ENCODE measurements at places on chromosomes 16 and 17.

DNA sequence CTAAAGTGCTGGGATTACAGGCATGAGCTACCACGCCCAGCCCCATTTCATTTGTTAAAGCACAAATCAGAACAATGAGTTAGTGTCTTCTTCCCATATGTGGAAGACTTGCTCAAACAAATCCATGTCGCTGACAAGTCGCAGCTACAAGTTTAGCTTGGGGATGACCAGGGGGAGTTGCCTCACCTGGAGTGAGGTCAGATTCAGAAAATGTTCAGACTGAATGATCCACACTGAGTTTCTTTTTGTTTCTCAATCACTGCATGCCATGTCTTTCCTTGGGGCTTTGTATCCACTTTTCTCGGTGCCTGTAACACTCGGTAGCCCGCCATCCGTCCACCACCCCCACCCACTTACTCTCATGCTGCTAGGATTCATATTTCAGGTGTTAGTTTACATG, 437.3 kb upstream of the DYNLRB2 start:
- DNase-seq: no peak

DNA sequence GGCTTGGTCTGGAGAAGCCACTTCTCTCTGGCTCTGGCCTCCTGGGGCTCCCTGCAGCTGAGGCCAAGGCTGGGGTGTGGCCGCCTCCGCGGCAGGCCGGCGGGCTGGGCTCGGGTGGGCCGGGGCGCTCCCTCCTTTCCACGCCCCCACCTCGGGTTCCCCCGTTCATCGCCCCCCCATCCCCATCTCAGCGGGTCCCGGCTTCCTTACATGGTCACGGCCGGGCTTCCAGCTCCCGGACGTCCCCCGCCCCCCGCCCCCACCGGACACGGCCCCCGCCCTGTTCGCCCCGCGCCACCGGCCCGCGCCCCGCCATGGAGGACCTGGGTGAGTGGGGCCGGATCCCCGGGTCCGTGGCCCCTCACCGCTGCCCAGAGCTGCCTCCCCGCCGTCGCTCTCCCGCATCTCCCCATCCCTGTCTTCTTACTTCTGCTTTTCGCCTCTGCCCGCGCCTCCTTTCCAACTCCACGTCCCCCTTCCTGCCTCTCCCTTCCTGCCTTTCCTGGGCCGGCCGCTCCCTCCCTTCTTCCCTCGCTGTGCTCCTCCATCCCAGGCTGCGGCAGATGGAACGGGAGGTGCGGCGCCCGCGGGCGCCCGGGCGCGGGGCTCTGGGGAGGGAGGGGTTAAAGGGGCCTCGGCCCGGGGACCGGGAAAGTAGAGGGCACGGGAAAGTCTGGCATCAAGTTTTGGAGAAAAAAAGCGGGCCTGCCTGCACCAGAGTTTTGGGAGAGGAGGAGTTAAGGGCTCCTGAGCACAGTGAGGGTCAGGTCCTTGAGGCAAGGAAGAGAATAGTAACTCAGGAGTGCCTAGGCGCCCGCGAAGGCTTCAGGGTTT, at the start of gene TGFB1I1:
TSS of gene TGFB1I1 (plus strand) at position 278 of the 834 bp plus-strand sequence. CDS start at position 315, 37 bp downstream.
- no peak for DNase-seq

DNA sequence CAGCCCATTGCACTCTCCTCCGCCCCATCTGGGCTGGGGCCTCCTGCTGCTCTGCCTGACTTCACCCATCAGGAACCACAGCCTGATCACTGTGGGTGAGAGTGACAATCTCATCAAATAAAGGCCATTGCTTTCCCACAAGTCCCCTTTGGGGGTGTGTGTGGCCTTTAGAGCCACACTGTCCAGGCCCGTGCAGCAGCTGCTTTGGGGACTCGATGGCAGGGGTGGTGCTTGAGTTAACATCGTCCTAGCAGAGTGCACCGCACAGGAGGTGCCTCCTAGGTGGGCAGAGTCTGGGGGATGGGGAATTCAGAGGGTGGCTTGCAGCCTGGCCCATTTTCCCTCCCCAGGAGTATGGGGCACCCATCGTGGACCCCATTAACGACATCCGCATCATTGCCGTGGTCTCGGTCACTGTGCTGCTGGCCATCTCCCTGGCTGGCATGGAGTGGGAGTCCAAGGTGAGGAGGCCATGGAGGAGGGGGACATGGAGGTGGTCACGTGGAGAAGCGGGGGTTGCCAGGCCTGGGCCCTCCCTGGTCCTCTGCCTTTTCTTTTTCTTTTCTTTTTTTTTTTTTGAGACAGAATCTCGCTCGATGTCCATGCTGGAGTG, 5.4 kb downstream of the SLC12A3 start:
- DNase-seq: no peak

DNA sequence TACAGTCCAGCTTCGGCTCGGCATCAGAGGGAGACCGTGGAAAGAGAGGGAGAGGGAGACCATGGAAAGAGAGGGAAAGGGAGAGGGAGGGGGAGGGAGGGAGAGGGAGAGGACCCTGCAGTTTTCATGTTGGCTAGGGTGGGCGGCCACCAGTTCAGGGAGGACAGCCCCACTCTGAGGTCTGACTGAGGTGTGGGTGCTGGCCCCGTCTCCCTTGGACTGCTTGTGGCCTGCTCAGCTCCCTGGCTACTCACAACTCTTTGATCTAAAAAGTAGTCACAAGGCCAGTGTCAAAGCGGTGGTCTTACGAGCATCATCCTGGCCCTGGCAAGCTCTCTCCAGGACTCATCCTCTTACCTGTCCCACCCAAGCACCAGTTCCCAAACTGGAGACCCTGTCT, 9.4 kb downstream of the COX4I1 start:
- no peak for DNase-seq

DNA sequence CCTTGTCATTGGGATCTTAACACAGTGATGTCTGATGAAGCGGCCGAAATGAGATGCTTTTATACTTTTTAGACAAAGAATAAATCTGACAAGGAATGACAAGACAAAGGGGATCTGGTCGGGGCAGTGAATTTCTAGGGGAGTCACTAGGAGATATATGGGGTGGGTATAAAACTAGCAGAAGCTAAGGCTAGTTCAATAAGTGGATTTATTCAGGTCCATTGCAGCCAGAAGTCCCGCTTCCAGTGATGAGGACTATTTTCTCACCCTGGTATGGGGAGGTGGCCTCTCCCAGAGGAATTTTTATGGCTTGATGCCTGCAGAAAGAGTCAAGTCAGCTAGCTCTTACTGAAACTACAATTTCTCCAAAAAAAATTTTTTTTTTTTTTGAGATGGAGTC, 23.9 kb downstream of the SLC38A8 start:
- DNase-seq: no peak

GRCh38 chr16:56047307-56048234, 143.7 kb upstream of the GNAO1 start:
- DNase-seq: no peak

GRCh38 chr16:57422026-57422944, 17.7 kb downstream of the CCL17 start:
- peak; percentile 72 for DNase-seq

DNA sequence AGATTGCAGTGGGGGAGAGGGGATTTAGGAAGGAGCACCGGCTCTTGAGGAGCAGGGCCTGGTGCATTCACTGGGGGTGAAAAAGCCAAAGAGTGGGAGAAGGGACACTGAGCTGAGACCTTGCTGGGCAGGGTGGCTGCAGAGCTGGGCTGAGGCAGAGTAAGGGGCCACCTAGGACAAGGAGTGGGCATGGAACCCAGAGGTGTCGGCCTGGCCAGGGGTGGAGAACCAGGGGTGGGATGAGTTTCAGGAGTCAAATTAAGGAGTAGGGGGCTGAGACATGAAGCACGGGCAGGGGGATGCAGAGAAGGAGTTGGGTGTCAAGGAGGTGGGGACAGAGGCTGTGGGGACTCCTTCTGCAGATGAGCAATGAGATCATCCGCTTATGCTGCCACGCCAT, 20.1 kb downstream of the DNAH2 start:
- DNase-seq: no peak

GRCh38 chr16:85898521-85899442, at the start of gene IRF8:
IRF8 (plus strand) TSS chr16:85899162; CDS start chr16:85903016, 3,854 bp downstream.
- no peak for DNase-seq

DNA sequence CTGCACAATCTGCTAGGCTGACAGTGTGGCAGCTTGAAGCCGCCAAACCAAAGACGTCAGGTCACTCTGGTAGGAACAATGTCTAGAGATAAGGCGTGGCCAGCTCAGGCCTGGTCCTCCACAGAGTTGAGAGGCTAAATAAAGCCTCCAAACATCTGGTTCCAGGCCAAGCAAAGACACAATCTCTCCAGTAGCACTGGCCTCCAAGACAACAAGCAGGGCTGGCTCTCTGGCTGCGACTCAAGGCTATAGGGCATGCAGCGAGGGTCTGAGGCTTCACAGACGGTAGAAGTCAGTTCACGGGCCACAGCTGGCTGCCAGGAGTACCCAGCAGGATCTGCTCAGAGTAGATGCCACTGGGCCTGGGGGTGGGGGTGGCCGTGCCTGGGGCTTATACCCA, 75.6 kb downstream of the ABR start:
- no peak for DNase-seq

- no peak for DNase-seq
Observed at GRCh38 chr16:84314814-84315213, 20.1 kb downstream of the WFDC1 start.

GRCh38 chr17:17120701-17121100, 78.4 kb downstream of the MPRIP start:
- no peak for DNase-seq

GRCh38 chr17:69716556-69716955, 302.1 kb downstream of the MAP2K6 start:
- DNase-seq: no peak

- no peak for DNase-seq
Observed at GRCh38 chr17:15076991-15077663, 188.0 kb downstream of the PMP22 start.

DNA sequence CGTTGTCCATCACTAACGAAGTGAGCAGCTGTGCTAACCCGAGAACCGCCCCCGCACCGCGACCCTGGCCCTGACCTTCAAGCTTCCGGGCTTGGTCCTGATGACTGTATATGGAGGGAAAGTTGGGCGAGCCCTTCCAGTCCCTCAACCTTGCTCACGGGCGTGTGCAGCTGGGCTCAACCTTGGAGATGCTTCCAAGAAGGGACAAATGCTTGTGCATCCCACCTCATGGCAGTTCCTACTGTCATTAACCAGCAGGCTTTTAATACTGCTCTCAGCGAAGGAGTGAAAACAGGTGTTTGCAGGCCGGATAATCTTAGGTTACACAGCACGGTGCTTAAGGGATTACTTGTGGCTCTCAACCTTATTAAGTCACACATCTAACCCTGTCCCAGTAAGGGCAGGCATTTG, 33.5 kb downstream of the SRL start:
- DNase-seq: no peak

- DNase-seq: no peak
Observed at GRCh38 chr16:15925631-15926030, 23.8 kb upstream of the ABCC1 start.

DNA sequence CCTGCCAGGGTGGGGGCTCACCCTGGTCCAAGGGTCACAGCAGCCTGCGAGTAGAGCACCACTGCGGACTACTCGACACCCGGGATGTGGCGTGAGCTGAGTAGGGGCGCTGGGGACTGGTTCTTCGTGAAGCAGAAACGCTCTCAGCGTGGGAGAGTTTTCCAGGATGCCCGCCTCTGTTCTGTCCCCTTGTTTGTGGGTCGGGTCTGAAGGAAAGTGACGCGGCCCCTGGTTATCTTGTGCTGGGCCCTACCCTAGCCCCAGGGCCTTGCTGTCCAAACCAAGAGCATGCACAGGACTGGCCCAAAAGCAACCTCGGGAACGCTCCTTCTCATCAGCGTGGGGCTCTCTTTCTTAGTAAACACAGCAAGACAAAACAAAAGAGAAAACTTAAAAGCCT, 303.3 kb downstream of the IRF8 start:
- DNase-seq: no peak

- DNase-seq: no peak
Observed at GRCh38 chr17:57714665-57715180, 30.4 kb downstream of the CCDC182 start.

GRCh38 chr17:59623151-59623550, 3.5 kb downstream of the CLTC start:
- DNase-seq: no peak

All from NCI-H460 (cell line).